ENCODE measurements at places on chromosomes 6 and 20.

GRCh38 chr6:153003366-153003690 lies 819 bp upstream of the MTRF1L start:
- DNase-seq: no peak

- no peak for DNase-seq
These were observed 2.0 kb upstream of the SDC4 start for GRCh38 chr20:45350217-45350616.

- no peak for DNase-seq
These were observed 195.8 kb downstream of the HAO1 start for GRCh38 chr20:7744411-7744810.

DNA sequence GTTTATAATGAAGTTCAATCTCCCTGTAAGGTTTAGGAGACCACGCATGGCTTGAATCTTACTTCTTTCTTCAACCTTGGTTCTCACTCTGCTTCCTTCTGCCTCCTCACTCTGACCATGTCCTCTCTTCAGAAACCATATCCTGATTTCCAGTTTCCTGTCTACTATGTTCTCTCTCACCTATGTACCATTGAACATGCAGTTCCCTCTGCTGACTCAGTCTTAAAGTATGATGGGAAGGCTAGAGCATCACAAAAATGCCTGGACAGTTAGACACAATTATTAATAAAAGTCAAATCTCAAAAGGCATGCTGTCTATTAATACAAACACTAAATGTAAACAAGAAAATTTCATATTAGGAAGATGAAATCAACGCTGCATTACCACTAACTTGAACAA lies 151.6 kb downstream of the PRKN start:
- DNase-seq: no peak

DNA sequence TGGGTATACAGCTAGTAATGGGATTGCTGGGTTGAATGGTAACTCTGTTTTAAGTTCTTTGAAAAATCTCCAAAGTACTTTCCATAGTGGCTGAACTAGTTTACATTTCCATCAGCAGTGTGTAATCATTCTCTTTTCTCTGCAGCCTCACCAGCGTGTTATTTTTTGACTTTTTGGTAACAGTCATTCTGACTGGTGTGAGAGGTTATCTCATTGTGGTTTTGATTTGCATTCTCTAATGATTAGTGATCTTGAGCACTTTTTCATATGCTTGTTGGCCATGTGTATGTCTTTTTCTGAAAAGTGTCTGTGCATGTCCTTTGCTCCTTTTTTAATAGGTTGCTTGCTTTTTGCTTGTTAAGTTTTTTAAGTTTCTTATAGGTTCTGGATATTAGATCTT lies 194.2 kb upstream of the PHACTR1 start:
- DNase-seq: no peak

GRCh38 chr20:25669826-25670422 lies 26.7 kb downstream of the ZNF337 start:
- DNase-seq: peak; percentile 40

GRCh38 chr6:77373955-77374354 lies 89.3 kb downstream of the HTR1B start:
- peak; percentile 19 for DNase-seq

- DNase-seq: no peak
These were observed 17.4 kb downstream of the HECA start for GRCh38 chr6:139152088-139152891.

DNA sequence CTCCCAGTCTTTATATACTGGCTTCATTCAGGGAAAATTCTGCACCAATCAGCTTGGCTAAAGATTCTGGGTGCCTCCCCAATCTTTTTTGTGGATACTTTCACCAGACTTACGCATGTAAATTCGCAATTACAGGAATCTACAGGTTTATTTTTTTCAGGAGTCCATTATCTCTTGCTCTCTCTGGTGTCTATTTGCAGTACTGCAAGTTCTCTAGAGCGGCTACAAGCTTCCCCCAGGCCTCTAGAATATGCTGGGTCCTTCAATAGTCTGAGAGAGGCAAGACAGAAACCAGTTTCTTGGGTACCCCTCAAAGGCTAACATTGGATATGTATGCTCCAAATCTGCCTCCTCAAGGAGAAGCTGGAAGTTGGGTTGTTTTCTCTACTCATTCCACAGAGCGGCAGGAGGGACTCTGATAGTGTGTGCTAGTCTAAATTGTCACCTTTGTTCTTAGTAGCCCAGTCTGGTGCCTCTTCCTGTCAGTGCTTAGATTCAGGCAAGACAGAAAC lies 58.5 kb downstream of the SUN5 start:
- peak; percentile 45 for DNase-seq

DNA sequence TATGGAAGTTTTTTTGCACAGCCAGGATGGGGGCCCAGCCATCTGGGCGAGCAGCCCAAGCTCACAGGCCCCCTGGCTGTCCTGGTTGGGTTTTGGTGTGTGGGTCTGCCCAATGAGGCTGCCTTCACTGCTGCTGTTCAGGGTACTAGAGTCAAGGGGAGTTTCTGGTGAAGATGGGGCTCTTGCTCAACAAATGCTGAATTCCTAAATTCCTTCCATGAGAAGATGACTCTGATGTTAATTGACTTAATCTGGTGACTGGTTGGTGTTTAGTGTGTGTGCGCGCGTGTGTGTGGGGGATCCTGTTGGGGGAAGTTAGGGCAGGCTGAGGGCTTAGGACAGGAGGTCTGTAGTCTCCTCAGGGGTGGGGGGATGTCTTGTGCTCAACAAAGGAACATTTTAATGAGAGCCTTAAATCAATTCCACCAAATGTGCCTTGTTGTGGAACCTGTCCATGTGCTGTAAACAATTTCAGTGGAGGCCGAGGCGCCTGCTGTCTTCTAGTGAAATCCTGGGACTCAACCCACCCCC lies 1.9 kb downstream of the PTK7 start:
- DNase-seq: no peak

DNA sequence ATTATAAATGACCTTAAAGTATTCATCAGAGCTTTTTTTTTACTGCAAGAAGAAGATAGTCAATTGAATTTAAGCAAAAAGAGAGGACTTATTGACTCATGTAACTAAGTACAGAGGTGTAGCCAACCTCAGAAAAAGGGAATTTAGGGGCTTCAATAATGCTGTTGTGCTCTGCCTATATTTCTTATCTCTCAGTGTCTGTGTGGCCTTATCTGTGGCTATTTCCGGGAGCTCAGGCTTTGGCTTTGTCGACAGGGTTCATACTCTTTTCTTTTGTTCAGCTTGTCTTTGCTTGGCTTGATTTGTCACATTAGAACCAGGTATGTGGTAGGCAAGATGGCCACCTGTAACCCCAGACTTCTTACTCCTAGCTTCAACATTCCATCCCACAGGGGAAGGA lies 38.6 kb upstream of the FABP7 start:
- DNase-seq: peak; percentile 54

DNA sequence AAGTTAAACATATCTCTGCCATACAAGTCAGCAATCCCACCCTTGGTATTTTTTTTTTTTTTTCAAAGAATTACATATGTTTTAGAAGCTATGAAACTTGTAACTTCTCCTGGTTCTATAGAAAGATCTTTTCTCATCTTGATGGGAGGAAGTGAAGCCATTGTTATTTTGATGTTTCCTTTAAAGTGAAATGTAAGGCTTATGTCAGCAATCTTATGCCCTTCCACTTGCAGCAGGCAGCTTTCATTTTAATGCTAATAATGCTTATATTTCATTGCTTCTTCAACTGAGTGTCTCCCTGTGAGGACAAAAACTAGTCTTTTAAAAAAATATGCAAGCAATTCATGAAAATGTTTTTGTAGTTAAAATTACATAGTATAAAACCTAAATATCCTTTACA lies 1614.7 kb downstream of the KHDRBS2 start:
- DNase-seq: no peak

DNA sequence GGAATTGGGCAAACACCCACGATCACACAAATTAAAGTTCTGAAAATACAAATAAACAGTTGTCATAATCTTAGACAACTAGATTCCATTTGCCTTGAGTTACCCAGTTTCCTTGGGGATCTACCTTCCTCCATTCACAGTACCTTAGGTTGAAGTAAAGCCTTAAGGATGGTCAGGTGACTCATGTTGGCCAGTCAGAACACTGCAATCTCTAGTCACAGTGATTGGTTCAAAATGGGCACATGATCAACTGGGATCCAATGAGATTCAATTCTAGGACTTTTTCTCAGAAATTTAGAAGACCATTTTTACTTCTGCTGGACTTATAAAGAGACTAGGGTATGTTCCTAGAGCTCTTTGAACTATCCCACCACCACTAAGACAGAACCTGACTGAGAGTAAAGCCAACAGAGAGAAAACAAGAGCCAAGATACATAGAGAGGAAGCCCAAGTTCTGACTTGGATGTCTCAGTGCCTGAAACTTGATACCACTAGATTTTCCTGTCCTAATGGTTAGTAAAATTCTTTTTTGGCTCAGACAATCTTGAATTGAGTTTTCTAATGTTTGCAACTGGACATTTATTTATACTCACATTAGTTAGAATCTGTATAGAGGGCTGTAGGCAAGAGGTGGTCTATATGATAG lies 8.6 kb upstream of the CLIC5 start:
- no peak for DNase-seq

DNA sequence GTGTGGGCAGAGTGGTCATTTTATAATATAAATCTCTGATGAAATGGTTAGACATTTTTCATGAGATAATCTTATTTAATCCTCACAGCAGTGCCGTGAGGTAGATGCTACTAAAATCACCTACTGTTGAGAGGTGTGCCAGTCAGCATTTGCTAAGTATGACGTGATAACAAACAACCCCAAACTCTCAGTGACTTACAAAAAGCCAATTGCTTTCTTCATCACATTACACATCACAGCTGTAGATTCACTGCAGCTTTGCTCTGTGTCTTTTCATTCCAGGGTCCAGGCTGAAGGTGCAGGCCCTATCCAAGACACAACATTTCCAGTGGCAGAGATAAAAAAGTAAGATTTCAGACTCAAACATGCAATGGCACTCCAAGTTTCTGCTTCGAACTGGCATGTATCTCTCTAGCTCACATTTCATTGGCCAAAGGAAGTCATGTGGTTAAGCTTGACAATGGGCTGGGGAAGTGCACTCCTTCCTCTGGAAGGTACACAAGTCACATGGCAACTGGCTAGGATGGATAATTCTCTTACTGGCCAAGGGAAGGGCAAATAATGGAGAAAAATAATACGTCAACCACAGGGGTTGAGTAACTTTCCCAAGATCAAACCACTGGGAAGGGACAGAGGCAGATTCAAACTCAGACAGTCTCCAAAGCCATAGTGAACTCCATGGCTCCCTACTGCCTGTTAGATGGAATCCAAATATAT lies 69.5 kb upstream of the EPB41L1 start:
- no peak for DNase-seq

DNA sequence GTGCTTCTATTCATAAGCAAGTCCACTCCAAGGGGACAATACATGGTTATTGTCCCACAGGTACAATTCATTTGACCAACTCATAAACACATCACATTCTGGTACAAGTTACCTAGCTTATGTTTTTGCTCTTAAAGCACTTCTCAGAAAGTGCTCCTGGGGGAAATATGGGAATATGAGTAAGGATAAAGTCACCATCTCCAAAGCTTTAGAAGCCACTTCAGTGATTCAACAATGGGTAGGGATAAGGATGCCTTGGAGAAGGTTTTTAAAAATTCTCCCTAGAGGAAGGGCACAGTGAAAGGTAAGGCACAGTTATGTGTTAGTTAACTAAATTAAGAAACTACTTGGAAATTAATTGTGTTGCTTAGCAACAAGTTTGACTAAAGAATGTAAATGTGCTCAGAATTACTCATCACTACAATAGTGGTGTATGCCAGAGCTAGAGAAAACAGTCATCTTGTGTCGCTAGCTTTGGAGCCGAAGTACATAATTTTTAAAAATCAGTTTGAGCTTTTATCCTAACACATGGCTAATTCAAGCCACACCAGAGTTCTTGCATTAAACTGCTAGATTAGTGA lies 39.5 kb upstream of the LAMP5 start:
- no peak for DNase-seq

- no peak for DNase-seq
These were observed 875.9 kb downstream of the HACE1 start for GRCh38 chr6:103983860-103984259.

GRCh38 chr20:3405696-3406358 lies 1.6 kb downstream of the DNAAF9 start:
- no peak for DNase-seq

DNA sequence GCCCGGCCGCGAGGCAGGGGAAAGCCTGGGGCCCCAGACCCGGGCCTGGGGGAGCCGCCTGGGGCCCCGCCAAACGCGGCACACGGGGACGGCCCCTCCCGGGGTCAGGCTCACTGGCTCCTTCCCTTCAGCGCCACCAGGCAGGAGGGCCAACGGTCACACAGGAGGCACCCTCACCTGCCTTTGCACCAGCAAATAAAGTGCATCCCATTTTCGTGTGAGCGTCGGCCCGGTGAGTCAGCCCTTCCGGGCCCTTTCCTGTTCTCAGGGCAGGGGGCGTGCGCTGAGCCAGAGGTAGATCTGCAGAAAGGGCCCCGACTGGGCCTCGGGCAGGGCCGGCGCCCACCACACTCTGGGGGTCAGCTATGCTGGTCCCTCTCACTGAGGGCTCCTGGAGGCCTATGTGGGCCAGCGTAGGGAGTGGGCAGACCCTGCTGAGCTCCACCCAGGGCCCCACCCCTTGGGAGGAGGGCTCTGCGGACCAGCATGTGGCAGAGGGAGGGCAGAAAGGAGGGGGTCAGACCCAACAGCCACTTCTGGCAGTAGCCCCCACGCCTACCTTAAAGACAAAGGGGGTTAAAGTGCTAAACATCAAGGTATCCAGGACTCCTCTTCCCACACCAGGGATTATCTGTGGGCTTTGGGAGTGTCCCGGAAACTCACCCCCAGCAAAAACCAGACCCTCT lies 931 bp upstream of the UCKL1 start:
- DNase-seq: peak; percentile 85

GRCh38 chr20:64148581-64148980 lies 15.7 kb upstream of the MYT1 start:
- no peak for DNase-seq

GRCh38 chr6:1904466-1904799 lies 294.7 kb downstream of the FOXC1 start:
- no peak for DNase-seq

- DNase-seq: no peak
These were observed 19.4 kb downstream of the PTPRK start for GRCh38 chr6:128500749-128501600.

GRCh38 chr20:62354811-62355341 lies 12.2 kb downstream of the LAMA5 start:
- DNase-seq: no peak

GRCh38 chr6:107102414-107102805 lies 12.9 kb downstream of the BEND3 start:
- DNase-seq: no peak

GRCh38 chr20:47970282-47970903 lies 185.1 kb upstream of the SULF2 start:
- no peak for DNase-seq

DNA sequence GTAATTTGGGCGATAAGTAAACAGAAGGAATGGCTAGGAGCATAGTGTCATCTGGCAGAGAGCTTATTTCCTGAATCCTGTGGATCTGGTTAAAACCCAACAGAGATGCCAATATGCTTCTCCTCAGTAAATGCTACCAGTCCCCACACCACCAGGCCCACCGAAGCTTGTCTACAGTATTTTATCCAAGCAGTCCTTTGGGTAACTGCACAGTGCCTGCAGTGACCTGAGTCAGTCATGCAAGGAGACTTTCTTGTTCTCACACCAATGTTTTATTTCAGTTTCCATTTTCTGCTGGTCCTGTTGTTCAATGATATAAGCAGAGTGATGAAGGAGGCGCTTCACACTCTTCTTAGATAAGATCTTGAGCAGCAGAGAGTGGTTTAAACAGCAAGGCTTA lies 326.3 kb downstream of the RIMS1 start:
- no peak for DNase-seq

All from hematopoietic multipotent progenitor cell treated with erythropoietin and hydrocortisone succinate and interleukin-3 and kit ligand, for 6 days (in vitro differentiated cells).